ENCODE measurements at places on chromosomes 7 and 10. TPM values are rescaled to one million over a fixed set of nuclear protein-coding genes. Genes with fewer than 3 reads are reported as not detected.
A peak's percentile ranks its signal among the peaks of the same experiment; 100 is the strongest.

- H3K36me3 ChIP-seq, result no peaks in the 10 kb centered on the region
- no peak overlapping the region for H3K27ac ChIP-seq
- no peak overlapping the region for H3K4me3 ChIP-seq
- H3K4me1 ChIP-seq, result no peaks in the 10 kb centered on the region
- peaks cover 5% of the 10 kb centered on the region for H3K27me3 ChIP-seq
- DNase-seq, result no peak
These were observed 145.7 kb downstream of the REEP3 start for GRCh38 chr10:63666836-63667383.

DNA sequence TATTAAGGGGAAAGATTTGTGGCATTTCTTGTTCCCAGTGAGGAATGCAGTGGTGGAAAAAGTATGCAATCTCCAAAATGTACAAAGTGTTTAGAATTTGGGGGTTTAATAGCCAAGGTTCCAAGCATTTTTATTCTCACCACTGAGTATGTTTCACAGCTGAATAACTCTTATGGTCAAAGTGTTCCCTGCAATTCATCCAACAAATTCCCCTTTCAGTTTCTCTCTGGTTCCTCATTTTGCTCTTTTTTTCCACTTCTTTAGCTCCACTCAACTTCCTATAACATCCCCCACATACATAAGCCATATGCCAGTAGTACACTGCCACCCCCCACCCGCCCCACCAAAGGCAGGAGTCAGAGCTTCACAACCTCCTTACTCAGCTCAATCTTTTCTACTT, 4.6 kb downstream of the HECW1 start:
- peaks cover 5% of the 10 kb centered on the region for H3K4me1 ChIP-seq
- H3K27ac ChIP-seq, result no peak overlapping the region
- H3K36me3 ChIP-seq, result no peaks in the 10 kb centered on the region

- H3K4me3 ChIP-seq, result no peak overlapping the region
- no peaks in the 10 kb centered on the region for H3K36me3 ChIP-seq
- H3K27ac ChIP-seq, result no peak overlapping the region
- DNase-seq, result no peak
- no peaks in the 10 kb centered on the region for H3K4me1 ChIP-seq
These were observed 185.7 kb downstream of the STK31 start for GRCh38 chr7:23895666-23896096.

- no peaks in the 10 kb centered on the region for H3K27me3 ChIP-seq
- H3K4me3 ChIP-seq, result no peak overlapping the region
- DNase-seq, result no peak
These were observed 53.6 kb downstream of the COBL start for GRCh38 chr7:51262796-51263531.

DNA sequence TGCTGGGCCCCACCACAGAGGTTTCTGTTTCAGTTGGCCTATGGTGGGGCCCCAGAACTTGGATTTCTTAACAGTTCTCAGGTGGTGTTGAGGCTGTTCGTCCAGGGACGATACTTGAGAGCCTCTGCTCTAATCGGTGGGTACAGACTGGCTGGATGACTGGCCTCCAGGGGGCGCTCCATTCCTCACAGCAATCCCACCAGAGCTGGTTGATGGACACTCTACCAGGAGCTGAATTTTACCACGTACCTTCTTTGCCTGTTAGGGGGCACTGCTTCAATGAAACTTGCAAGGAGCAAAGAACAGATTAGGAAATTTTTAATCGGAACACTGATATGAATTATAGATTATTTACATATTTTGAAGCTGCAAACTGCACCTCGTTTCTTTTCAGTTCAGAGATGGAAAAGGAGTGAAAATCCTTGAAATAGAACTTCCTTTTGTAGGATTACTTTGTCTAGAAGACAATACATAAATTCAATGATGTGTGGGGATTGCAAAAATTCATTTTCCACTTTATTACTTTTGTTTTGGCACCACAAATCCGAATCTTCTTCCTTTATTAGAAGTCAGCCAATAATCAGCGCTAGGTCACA, 44.8 kb downstream of the KBTBD2 start:
- H3K27me3 ChIP-seq, result no peaks in the 10 kb centered on the region
- no peak overlapping the region for H3K4me3 ChIP-seq
- peaks cover 1% of the 10 kb centered on the region for H3K36me3 ChIP-seq
- H3K4me1 ChIP-seq, result no peaks in the 10 kb centered on the region

DNA sequence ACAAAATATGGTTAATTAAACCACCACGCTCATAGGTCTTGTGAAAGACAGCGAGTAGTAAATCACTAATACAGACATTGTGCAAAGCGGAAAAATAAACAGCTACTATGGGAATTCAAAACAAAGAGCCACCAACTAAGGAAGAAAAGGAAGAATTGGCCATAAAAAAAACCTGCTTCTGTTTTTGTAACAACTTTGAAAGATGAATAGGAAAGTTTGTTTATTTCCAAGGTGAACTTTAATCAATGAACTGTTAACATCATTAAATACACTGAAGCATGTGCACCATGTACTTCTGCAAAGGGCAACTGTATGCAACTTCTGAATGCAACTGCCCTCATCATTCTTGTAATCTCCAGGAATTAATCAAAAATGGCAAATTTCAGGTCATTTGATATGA, 651.1 kb downstream of the PARD3 start:
- DNase-seq, result no peak
- peaks cover 14% of the 10 kb centered on the region for H3K36me3 ChIP-seq
- no peak overlapping the region for H3K4me3 ChIP-seq
- H3K4me1 ChIP-seq, result peaks cover 23% of the 10 kb centered on the region
- H3K27me3 ChIP-seq, result no peaks in the 10 kb centered on the region

DNA sequence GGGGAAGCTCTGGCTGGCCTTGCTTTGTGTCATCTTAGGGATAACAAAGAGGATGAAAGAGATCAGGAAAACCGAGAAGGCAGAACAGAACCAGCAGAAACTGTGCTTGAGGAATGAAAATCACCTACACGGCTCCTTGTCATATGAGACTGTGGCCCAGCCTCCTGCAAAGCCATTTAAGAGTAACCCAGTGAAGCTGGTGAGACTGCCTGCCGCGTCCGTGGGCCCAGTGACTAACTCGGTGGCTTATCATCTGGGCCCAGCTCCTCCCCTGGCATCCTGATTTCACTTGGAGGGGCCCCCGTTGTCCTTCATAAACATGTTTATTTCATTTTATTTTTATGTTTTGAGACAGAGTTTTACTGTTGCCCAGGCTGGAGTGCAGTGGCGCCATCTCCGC, 30.7 kb downstream of the HTRA1 start:
- peaks cover 42% of the 10 kb centered on the region for H3K27me3 ChIP-seq
- no peak overlapping the region for H3K4me3 ChIP-seq
- H3K27ac ChIP-seq, result no peak overlapping the region
- DNase-seq, result no peak
- no peaks in the 10 kb centered on the region for H3K36me3 ChIP-seq
- H3K4me1 ChIP-seq, result peaks cover 7% of the 10 kb centered on the region

GRCh38 chr10:30378201-30378995, 29.3 kb upstream of the MTPAP start:
- no peaks in the 10 kb centered on the region for H3K36me3 ChIP-seq
- no peak overlapping the region for H3K27ac ChIP-seq
- peaks cover 2% of the 10 kb centered on the region for H3K27me3 ChIP-seq
- no peaks in the 10 kb centered on the region for H3K4me1 ChIP-seq
- H3K4me3 ChIP-seq, result no peak overlapping the region

- no peaks in the 10 kb centered on the region for H3K36me3 ChIP-seq
- H3K27ac ChIP-seq, result no peak overlapping the region
- peaks cover 84% of the 10 kb centered on the region for H3K27me3 ChIP-seq
- no peaks in the 10 kb centered on the region for H3K4me1 ChIP-seq
- no peak overlapping the region for H3K4me3 ChIP-seq
These were observed 25.6 kb downstream of the EBF3 start for GRCh38 chr10:129938460-129938859.

- H3K27me3 ChIP-seq, result no peaks in the 10 kb centered on the region
- H3K27ac ChIP-seq, result no peak overlapping the region
- no peaks in the 10 kb centered on the region for H3K36me3 ChIP-seq
These were observed 33.2 kb downstream of the SPAM1 start for GRCh38 chr7:123958186-123958703.

DNA sequence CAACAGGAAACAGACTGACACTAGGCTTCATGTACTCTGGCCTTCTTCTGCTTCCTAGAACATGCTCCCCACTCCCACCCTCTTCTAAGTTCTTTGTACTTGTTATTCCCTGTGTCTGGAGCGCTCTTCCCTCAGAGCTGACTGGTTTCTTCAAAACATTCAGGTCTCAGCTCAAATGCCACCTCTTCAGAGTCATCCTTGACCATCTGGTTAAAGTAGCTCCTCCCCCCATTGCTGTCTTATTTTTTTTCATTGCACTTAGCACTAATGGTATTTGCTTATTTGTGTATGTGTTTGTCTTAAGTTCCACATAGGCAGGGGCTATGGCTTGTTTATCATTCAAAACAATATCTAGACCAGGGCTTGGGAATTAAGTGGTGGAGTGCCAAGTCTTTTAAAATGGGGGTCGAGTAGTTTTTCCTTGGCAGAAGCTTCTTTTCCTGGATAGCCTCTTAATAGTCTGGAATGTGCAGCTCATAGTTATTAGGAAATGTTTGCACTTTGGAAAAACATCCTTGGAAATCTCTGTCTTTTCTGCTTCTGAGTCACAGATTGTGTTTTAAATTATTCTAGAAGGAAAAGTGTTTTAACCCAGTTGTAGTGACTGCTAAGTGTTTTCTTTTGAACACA, 60.0 kb downstream of the RALA start:
- H3K4me1 ChIP-seq, result peaks cover 5% of the 10 kb centered on the region
- peaks cover 5% of the 10 kb centered on the region for H3K36me3 ChIP-seq
- no peak for DNase-seq
- peak overlapping the region; percentile 1 for H3K27ac ChIP-seq
- H3K27me3 ChIP-seq, result no peaks in the 10 kb centered on the region

DNA sequence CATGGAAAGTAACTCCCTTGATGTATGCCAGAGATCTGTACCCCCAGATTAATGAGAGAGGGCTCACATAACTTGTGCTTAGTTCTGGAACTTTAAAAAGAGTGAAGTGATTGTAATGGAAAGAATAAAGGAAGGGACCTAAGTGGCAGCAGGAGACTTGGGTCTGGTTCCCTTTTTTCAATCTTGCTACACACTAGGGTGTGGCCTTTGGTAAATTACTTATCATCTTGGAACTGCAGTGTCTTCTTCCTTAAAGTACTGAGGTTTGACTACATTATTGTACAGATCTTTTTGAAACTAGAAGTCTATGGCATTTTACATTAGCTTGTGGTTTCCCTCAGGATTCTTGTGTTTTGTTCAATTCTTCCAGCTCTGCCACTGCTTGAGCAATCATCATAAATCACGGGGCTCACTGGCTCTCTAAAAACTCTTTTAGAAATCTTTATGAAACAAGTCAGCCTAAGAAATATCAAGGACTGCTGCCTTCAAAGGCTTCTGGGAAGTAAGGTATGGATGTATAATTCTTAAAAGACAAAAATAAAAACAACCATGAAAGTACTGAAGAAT, 22.5 kb upstream of the CHRM2 start:
- DNase-seq, result no peak
- H3K4me1 ChIP-seq, result no peaks in the 10 kb centered on the region
- no peaks in the 10 kb centered on the region for H3K36me3 ChIP-seq
- H3K4me3 ChIP-seq, result no peak overlapping the region
- H3K27me3 ChIP-seq, result peaks cover 7% of the 10 kb centered on the region
- H3K27ac ChIP-seq, result no peak overlapping the region

DNA sequence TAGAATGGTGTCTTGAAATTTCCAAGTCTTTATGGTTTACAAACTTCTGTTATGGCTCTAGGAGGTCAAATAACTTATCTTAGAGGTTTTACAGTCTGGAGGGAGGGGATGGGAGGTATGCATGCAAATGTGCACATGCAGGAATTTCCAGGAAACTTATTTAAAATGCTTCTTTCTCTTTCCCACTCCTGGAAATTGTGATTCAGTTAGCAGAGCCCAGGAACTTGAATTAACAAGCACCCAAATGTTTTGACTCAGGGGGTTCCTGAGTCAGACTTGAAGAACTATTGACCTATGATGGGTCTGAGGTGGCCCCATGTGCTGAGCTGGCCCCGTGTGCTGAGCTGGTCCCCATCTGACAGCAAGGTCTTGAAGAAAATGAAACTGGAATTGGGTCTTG, 669.4 kb downstream of the INHBA start:
- peaks cover 7% of the 10 kb centered on the region for H3K4me1 ChIP-seq
- no peak for DNase-seq
- H3K27me3 ChIP-seq, result peaks cover 30% of the 10 kb centered on the region
- H3K27ac ChIP-seq, result no peak overlapping the region
- H3K36me3 ChIP-seq, result no peaks in the 10 kb centered on the region

GRCh38 chr7:105304040-105304895, 84.5 kb downstream of the SRPK2 start:
- no peak for DNase-seq
- H3K27ac ChIP-seq, result peak overlapping the region; percentile 91
- peaks cover 31% of the 10 kb centered on the region for H3K4me1 ChIP-seq
- H3K27me3 ChIP-seq, result no peaks in the 10 kb centered on the region
- no peak overlapping the region for H3K4me3 ChIP-seq

DNA sequence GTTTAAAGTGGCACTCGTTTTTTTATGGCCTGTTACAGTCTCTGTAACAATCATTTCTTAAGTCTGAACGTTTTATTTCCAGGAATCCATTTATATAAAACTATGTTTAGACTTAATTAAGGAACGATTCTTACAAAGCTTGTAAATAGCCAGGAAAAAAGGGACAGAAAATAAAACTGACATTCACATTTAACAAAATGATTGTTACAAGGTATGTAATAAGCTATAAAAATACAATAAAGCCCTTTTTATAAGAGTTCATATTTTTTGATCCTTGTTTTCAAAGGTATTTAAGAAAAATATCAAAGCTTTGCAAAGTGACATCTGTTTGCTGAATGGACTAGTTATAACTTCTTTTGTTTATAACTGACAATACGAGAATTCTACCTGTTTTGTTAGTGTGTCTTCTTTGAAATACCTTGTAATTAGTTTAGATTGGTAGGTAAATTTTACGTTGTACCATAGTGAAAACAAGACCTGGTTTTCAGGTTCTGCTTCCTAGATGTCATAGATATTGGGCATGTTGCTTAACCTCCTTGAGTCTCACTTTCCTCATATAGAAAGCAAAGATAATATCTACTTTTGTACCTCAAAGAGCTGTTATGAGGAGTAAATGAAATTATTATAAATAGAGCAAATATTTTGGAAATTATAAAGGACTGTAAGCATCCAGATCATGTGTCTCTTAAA, 25.8 kb downstream of the BTRC start:
- H3K4me3 ChIP-seq, result no peak overlapping the region
- H3K4me1 ChIP-seq, result no peaks in the 10 kb centered on the region
- no peaks in the 10 kb centered on the region for H3K27me3 ChIP-seq

DNA sequence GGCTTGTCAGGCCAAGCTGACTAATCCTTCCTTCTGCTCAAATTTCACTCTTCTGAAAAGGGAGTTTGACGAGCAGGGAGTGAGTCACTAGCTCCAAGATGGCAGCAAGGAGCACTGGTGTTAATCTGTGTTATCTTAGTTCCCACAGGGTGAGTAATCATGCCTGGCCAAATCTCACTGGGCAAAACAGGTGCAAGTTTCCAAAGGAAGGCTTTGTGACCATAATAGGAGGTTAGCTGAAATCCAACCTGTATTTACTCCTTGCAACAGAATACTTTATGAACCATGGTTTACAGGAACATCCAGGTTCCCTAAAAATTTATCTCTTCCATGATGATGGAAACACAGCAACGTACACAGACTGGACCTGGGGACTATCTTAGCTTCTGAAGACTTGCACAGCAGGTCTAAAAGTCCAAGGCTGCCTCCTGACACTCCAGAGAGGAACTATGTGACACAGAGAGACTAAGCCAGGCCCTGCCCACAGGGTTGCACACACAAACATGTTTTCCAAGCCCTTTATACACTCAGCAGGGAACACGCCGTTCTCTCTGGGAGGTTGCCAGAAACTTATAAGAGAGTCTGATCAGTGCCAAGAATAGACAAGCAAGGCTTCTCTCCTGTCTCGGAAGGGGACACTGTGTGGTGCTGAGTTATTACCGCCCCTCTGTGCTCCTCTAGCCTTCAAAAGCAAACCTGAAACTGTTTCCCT, 46.3 kb downstream of the PDK4 start:
- peaks cover 32% of the 10 kb centered on the region for H3K4me1 ChIP-seq
- H3K4me3 ChIP-seq, result no peak overlapping the region
- no peaks in the 10 kb centered on the region for H3K27me3 ChIP-seq

Gene DRGX
- total RNA-seq, result not detected

Gene FAM25C
- not detected for total RNA-seq

Gene ZNF239
- total RNA-seq, result 12.3 TPM

Data from progenitor cell of endocrine pancreas (in vitro differentiated cells).